ENCODE measurements at places on chromosomes 16 and 17. TPM values are rescaled to one million over a fixed set of nuclear protein-coding genes. Genes with fewer than 3 reads are reported as not detected.

The SYNGR3 gene
- 1.9 TPM for total RNA-seq

DNA sequence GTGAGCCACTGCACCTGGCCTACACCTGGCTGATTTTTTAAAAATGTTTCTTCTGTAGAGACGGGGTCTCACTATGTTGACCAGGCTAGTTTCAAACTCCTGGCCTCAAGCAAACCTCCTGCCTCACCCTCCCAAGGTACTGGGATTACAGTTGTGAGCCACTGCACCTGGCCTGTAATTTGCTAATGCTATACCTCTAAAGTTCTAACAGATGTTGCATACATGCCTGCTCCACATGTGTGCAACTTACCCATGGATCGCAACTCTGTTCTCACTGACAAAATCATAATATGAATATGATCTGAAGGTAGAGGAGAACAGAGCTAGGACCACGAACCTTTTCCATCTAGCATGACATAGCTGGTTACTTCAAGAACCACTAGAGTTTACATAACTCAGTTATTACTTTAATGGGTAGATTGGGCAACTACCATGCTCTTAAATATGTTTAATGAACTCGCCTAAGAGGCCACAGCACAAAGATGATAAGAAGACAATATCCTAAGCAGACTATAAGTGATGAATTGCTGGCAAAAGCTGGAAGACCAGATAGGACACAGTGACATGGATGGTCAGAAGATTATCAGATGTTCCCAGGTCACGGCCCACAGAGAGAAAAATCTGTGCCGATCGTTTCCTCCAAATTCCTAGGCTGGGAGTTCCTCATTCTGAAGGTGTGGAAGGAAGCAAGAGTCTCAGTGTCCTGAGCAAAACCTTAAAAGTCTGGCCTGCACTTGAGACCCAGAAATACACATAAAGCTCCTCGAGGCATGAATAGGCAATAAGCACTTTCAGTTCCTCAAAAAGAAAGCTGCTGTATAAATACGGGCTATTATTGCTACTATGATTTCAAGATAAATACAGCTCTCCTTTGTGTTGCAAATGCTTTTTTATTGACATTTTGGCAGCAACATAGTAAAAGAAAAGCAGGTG is 53.6 kb upstream of the ICAM2 start:
- no peaks in the 10 kb centered on the region for H3K27me3 ChIP-seq
- H3K4me1 ChIP-seq: peaks cover 11% of the 10 kb centered on the region
- peaks cover 18% of the 10 kb centered on the region for H3K36me3 ChIP-seq
- DNase-seq: no peak
- no peak overlapping the region for H3K27ac ChIP-seq
- H3K4me3 ChIP-seq: no peak overlapping the region

DNA sequence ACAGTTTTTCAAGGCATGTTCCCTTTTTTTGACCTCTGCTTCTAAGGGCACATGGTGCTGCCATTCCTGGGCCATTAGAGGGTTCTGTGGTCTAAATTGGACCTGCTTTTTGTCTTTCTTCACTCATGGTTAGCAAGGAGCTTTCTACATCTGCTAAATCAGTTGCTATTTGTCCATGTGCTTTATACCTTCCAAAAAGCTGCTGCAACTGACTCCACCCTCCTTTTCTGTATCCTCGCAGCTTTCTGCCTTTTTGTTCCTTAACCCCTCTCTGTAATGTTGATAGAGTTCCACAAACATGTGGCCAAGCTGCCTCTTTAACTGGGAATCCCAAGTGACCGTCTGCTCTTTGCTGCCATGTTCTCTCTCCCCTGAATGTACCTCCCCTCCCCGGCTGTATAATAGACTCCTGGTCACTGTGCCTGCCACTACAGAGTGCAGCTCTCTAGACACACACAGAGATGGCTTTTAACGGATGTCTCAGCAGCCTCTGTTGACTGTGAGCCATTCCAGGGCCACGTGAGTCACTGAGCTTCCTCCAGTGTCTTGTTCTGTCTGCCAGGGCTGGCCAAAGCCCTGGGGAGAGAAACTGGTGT is 57.4 kb upstream of the TEKT3 start:
- H3K27me3 ChIP-seq: no peaks in the 10 kb centered on the region
- H3K4me1 ChIP-seq: peaks cover 19% of the 10 kb centered on the region
- peak; percentile 74 for DNase-seq

GRCh38 chr16:58449306-58449705 is 50.6 kb upstream of the NDRG4 start:
- H3K36me3 ChIP-seq: no peaks in the 10 kb centered on the region
- H3K27ac ChIP-seq: no peak overlapping the region
- H3K27me3 ChIP-seq: peaks cover 16% of the 10 kb centered on the region
- no peak overlapping the region for H3K4me3 ChIP-seq
- no peaks in the 10 kb centered on the region for H3K4me1 ChIP-seq

Data from IMR-90 (cell line).